Colonic mucosa (tissue), 4 donors: ENCODE measurements at places on chromosomes 1 and 21.

DNA sequence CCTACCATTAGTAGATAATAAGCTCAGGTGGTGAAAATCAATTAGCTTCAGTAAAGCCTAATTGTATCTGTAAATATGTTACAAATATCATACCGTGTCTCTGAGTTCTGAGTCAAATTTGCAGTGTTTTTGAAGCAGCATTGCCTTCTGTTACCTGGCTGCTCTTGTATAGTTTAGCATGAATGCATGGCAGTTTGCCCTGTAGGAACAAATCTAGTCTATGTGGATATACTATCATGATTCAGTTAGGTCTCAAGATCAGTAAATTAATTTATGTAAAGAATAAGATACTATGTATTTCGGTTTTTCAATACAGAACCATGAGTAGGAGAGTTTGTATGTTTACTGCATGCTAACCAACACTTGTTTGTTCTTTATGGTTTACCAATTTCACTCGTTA, 240.6 kb upstream of the C1orf105 start:
- no peaks in the 10 kb centered on the region for H3K36me3 ChIP-seq
- H3K4me3 ChIP-seq: no peak overlapping the region
- peaks cover 3% of the 10 kb centered on the region for H3K4me1 ChIP-seq

DNA sequence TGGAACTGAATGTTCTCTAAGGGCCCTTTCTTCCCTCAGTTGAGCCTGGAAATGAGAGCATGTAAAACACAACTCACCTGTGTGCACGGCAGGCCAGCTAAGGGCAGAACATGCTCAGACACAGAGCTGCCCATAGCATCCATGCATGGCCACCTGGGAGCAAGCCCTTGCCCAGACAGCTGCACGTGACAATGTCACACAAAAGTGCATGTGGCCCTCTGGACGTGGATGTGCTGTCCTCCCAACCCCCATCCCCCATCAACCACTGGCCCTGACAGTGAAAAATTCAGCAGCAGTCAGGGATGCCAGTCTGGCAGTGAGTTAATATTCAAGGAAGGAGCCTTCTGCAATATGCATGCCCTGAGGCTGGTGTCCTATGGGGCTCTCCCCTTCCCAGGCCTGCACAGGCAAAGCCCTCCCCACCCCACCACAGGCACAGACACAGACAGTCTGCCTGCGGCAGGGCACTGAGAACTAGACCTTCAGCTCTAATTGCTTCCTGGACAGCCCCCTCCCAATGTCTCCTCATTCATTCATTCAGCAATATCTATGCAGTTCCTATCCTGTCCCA, 14.6 kb upstream of the COL16A1 start:
- DNase-seq: no peak
- H3K4me3 ChIP-seq: no peak overlapping the region
- peaks cover 11% of the 10 kb centered on the region for H3K4me1 ChIP-seq

GRCh38 chr1:243751506-243751905, 98.5 kb downstream of the AKT3 start:
- no peaks in the 10 kb centered on the region for H3K4me1 ChIP-seq
- no peak overlapping the region for H3K27ac ChIP-seq
- no peak for DNase-seq
- H3K36me3 ChIP-seq: no peaks in the 10 kb centered on the region
- H3K4me3 ChIP-seq: no peak overlapping the region

- H3K4me1 ChIP-seq: no peaks in the 10 kb centered on the region
- no peaks in the 10 kb centered on the region for H3K36me3 ChIP-seq
- no peak for DNase-seq
- H3K4me3 ChIP-seq: no peak overlapping the region
- H3K27ac ChIP-seq: no peak overlapping the region
Observed at GRCh38 chr1:48823168-48823567, 46.5 kb upstream of the BEND5 start.

GRCh38 chr1:64886877-64887276, 79.5 kb downstream of the JAK1 start:
- no peaks in the 10 kb centered on the region for H3K27me3 ChIP-seq
- DNase-seq: no peak
- H3K4me3 ChIP-seq: no peak overlapping the region
- no peaks in the 10 kb centered on the region for H3K36me3 ChIP-seq

DNA sequence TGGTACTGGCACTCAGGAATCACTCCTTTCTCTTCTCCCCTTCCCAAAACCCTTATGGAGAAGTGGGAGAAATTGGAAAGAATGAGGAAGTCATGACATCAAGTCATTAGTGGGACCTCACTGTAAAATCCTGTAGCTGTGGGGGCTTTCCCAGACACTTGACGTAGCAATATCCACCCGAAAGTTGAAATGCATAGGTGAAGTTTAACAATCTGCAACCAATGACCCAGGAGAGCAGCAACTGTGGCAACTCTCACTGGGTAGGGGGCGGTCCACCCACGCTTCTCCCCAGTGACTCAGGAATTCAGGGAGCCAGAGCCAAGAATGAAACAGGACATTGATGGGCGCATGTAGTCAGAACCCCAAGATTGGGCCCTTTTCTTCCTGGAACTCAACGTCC, 27.0 kb downstream of the ABCA4 start:
- H3K36me3 ChIP-seq: no peaks in the 10 kb centered on the region
- H3K4me1 ChIP-seq: no peaks in the 10 kb centered on the region
- DNase-seq: no peak
